Tibial nerve (tissue), 4 donors: ENCODE measurements at places on chromosomes 16 and 17. TPM values are rescaled to one million over a fixed set of nuclear protein-coding genes. Genes with fewer than 3 reads are reported as not detected.

GRCh38 chr16:67150047-67150832, 558 bp downstream of the B3GNT9 start:
- no peak for DNase-seq
- H3K4me1 ChIP-seq: no peaks in the 10 kb centered on the region
- H3K27ac ChIP-seq: peak overlapping the region; percentile 60
- H3K27me3 ChIP-seq: peaks cover 23% of the 10 kb centered on the region
- no peaks in the 10 kb centered on the region for H3K36me3 ChIP-seq

CX3CL1 gene
- 18.4 TPM for total RNA-seq

DNA sequence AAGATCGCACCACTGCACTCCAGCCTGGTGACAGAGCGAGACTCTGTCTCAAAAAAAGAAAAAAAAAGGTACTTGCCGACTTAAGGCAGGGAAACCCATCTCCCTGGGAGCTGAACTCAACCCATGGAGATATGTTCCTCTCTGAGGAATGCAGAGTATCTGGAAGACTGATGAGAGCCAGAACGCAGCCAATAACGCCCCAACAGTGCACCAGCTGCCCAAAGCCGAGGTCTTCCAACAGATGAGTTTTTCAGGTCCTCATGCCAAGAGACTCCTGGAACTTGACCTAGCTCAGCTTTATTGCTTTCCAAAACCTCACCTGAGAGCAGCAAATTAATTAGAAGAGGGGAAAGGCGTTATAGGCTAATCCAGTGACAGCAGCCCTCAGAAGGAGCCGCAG, 9.4 kb downstream of the ELAC2 start:
- H3K4me1 ChIP-seq: no peaks in the 10 kb centered on the region
- no peak overlapping the region for H3K27ac ChIP-seq
- no peaks in the 10 kb centered on the region for H3K27me3 ChIP-seq

CPHXL2 gene
- total RNA-seq: not detected

DNA sequence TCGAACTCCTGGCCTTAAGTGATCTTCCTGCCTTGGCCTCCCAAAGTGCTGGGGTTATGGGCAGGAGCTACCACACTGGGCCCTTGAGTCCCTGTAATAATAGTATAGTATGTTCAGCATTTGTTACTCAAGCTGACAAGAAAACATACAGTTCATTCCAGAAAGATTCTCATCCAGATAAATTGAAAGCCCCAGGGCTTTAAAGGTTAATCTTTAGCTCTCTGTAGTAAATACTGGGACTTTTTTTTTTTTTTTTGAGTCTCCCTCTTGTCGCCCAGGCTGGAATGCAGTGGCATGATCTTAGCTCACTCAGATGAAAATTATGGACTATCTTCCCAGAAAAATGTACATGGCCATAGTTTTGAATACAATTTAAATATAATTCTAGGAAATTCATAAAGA, 11.0 kb downstream of the BRCA1 start:
- no peak overlapping the region for H3K27ac ChIP-seq
- H3K36me3 ChIP-seq: no peaks in the 10 kb centered on the region
- H3K4me3 ChIP-seq: no peak overlapping the region
- no peak for DNase-seq
- no peaks in the 10 kb centered on the region for H3K4me1 ChIP-seq

DNA sequence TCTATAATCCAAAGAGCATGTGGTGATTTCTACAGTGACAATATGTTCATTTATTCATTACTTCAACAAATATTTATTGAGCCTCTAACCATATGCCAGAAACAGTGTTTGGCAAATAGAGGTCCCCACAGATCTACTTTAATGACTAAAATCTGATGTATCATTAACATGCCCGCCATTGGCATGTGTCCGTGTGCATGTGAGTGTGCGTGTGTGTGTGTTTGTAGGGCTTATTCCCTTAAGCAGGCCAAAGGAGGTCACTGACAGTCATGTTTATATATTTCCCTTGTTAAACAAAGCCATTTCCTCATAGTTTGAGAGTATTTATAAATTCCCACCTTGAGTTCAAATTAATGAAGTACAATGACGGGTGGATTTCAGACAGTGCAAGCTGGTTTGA, 174.4 kb upstream of the IRX6 start:
- no peak overlapping the region for H3K4me3 ChIP-seq
- H3K4me1 ChIP-seq: no peaks in the 10 kb centered on the region
- no peak for DNase-seq
- no peak overlapping the region for H3K27ac ChIP-seq
- H3K27me3 ChIP-seq: no peaks in the 10 kb centered on the region

DNA sequence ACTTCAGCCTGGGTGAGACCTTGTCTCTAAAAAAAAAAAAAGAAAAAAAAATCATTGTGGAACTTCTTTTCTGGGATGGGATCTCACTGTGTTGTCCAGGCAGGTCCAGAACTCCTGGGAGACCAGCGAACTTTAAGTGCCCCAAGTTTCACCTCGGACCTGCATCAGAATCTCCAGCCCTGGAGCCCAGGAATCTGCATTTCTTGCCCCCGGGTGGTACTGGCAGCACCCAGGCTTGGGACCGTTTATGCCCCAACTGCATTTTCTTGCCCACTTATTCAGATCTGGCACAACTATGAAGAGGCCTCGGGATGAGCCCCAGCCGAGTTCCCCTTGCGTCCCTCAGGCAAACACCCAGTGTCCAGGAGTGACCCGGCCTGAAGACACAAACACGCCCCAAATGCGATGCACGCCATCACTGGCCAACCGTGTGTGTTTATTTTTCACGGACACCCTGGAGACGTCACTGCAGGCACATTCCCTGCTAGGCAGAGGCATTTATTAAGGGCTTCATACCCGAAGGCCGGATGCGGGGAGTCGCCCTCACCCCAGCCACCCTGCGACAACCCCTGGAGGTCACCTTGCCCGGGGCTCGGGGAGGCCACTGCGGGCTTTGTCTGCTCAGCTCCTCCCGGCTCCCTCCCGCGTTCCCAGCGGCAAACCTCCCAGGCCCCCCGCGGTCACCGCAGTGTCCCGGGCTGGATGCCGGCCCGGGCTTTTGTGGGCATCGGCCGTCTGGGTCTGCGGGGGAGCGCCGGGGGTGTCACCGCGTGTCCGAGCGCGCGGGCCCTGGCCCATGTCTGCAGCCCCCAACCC, 684 bp upstream of the SPIRE2 start:
- H3K27ac ChIP-seq: no peak overlapping the region
- DNase-seq: no peak
- no peaks in the 10 kb centered on the region for H3K36me3 ChIP-seq
- H3K27me3 ChIP-seq: no peaks in the 10 kb centered on the region
- peak overlapping the region; percentile 15 for H3K4me3 ChIP-seq
- no peaks in the 10 kb centered on the region for H3K4me1 ChIP-seq

DNA sequence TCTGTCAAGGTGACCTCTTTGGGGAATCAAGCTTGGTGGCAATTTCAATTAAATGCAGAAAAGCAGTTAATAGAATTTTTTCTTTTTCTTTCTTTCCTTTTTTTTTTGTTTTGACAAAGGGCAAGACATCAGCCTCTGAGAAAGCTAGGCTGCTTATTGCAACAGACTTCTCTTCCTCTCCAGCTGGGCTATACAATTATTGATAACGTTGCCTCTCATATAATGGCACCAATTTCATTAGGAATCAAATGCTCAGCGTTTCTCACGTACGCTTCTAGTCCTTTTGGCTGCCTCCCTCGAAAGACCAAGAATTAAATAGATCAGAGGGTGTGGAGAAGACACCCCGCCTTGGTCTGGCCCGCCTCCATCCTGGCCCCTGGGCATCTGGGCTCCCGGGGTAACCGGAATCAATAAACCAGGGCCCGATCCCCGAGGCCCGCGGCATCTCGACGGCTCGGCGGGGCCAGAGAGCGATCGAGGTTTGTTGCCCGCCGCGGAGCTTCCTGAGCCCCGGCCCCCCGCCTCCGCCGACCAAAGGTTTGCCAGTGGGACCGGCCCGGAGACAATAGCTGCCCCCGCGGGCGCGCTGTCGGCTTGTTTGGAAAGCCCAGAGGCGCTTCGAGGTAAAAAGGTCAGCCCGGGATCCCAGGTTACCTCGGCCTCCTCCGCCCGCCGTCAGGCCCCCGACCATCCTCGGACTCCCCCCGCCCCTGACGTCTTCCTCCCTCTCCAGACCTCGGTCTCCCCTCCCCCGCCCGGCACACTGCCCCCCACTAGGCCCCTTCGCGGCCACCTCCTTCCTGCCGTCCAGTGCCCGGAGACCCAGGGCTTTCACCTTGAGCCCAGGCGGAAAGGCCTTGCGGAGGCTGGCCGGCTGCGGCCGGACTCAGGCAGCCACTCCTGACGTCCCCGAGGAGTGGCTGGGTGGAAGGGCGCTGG, 3.9 kb downstream of the HOXB1 start:
- no peak for DNase-seq
- no peaks in the 10 kb centered on the region for H3K36me3 ChIP-seq
- H3K27ac ChIP-seq: no peak overlapping the region
- H3K27me3 ChIP-seq: no peaks in the 10 kb centered on the region

- no peaks in the 10 kb centered on the region for H3K36me3 ChIP-seq
- no peaks in the 10 kb centered on the region for H3K4me1 ChIP-seq
- H3K27ac ChIP-seq: peak overlapping the region; percentile 40
These were observed 7.5 kb downstream of the SLC13A2 start for GRCh38 chr17:28480799-28481571.

- H3K27ac ChIP-seq: no peak overlapping the region
- DNase-seq: no peak
- H3K27me3 ChIP-seq: no peaks in the 10 kb centered on the region
- H3K36me3 ChIP-seq: no peaks in the 10 kb centered on the region
- H3K4me3 ChIP-seq: no peak overlapping the region
These were observed 35.0 kb upstream of the RASD1 start for GRCh38 chr17:17531156-17531555.

C16orf92 gene
- total RNA-seq: not detected

GRCh38 chr16:85833219-85833920, 33.9 kb downstream of the COX4I1 start:
- H3K36me3 ChIP-seq: no peaks in the 10 kb centered on the region
- DNase-seq: no peak
- H3K27ac ChIP-seq: no peak overlapping the region
- no peaks in the 10 kb centered on the region for H3K27me3 ChIP-seq

DNA sequence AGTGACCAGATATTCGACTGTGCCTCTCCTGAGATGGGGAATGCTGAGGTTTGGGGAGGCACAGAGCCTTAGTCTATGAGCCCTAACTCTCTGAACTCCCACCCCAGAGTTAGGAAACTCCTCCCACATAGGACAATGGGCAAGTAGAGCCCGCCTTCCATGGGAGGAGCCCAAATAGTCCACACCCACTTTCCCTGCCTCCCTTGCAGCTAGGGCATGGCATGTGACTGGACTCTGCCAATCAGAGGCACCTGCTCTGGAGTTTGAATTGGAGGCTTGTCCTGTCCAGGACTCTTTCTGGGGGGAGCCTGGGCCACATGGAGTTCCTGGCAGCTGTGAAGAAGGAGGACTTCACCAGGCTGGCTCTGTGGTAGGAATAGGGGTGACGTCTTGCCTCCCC, 48.4 kb downstream of the SOCS1 start:
- DNase-seq: no peak
- H3K4me1 ChIP-seq: no peaks in the 10 kb centered on the region
- H3K4me3 ChIP-seq: no peak overlapping the region

DPEP2NB gene
- not detected for total RNA-seq

GRB2 gene
- 134 TPM for total RNA-seq

GRCh38 chr16:12260647-12261262, 284.2 kb downstream of the SNX29 start:
- no peak overlapping the region for H3K4me3 ChIP-seq
- no peaks in the 10 kb centered on the region for H3K36me3 ChIP-seq

SLC5A10 gene
- total RNA-seq: not detected

PRSS27 gene
- 2.5 TPM for total RNA-seq

DNA sequence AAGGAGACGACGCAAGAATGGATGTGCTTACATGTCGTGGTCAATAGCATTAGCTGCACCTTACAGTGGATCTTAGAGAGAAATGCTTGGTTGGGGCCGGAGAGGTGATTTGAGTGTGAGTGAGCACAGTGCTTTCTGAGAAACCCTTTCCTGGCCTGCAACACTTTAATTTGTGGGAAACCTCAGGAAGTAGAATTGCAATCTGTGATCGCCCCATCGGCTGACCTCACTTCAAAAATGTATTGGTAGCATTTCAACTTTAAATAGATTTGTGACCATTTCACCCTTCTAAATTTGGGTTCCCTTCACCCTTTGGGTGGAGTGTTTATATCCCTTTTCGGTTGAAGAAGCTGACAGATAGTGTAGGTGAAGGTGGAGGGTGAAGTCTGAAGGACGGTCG, 13.2 kb downstream of the PRKCB start:
- DNase-seq: no peak
- H3K27ac ChIP-seq: no peak overlapping the region
- H3K36me3 ChIP-seq: no peaks in the 10 kb centered on the region
- H3K4me3 ChIP-seq: no peak overlapping the region
- H3K4me1 ChIP-seq: no peaks in the 10 kb centered on the region
- H3K27me3 ChIP-seq: no peaks in the 10 kb centered on the region
